Neural cell (in vitro differentiated cells): ENCODE measurements at places on chromosomes 6 and 20. TPM values are rescaled to one million over a fixed set of nuclear protein-coding genes. Genes with fewer than 3 reads are reported as not detected.

Gene MOXD1
- polyA plus RNA-seq, result 14.7 and 16.8 TPM in 2 replicates

Gene BMP2
- 0.68 and 1.1 TPM in 2 replicates for polyA plus RNA-seq

Gene CFB
- polyA plus RNA-seq, result 0.97 TPM in 1 of 2 replicates, not detected in the other

Gene KATNA1
- 23.1 and 32.2 TPM in 2 replicates for polyA plus RNA-seq

Gene C20orf202
- polyA plus RNA-seq, result 0.62 and 0.84 TPM in 2 replicates

Gene MYL9
- polyA plus RNA-seq, result not detected in 2 replicates

Gene ZC2HC1B
- polyA plus RNA-seq, result 0.34 TPM in 1 of 2 replicates, not detected in the other

Gene JPH2
- not detected in 2 replicates for polyA plus RNA-seq

Gene CUTA
- 341 and 343 TPM in 2 replicates for polyA plus RNA-seq

Gene FAM209B
- 1.1 TPM in 1 of 2 replicates, not detected in the other for polyA plus RNA-seq

Gene OXT
- polyA plus RNA-seq, result not detected in 2 replicates

Gene RGS17
- 38.0 and 44.9 TPM in 2 replicates for polyA plus RNA-seq

Gene RCAN2
- polyA plus RNA-seq, result 37.4 and 38.9 TPM in 2 replicates
